T-helper 2 cell treated with Interferon-gamma antibody and Interleukin-4, amounts not matched to agents 5 μg/mL and 100 μg/mL, for 36 hours (primary cell): ENCODE measurements at places on chromosomes 16 and 17.
A peak's percentile ranks its signal among the peaks of the same experiment; 100 is the strongest.

- DNase-seq = peak; percentile 40
These were observed 11.0 kb downstream of the HEXIM2 start for GRCh38 chr17:45172541-45173286.

DNA sequence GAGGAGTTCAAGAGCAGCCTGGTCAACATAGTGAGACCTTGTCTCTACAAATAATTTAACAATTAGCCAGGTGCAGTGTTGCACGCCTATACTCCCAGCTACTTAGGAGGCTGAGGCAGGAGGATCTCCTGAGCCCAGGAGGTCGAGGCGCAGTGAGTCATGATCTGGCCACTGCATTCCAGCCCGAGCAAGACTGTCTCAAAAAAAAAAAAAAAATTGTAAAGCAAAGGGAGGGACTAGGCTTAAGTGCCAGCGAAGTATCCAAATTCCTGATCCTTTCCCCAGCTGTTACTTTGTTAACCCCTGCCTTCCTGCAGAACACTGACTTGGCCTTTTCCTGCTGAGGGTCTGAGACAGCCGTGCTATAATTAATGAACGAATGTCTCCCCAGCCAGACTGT, 2.7 kb downstream of the GDPD3 start:
- no peak for DNase-seq

GRCh38 chr16:1601489-1601888, 10.4 kb downstream of the IFT140 start:
- no peak for DNase-seq

GRCh38 chr17:76497979-76498875, 3.0 kb downstream of the RHBDF2 start:
- DNase-seq = no peak

DNA sequence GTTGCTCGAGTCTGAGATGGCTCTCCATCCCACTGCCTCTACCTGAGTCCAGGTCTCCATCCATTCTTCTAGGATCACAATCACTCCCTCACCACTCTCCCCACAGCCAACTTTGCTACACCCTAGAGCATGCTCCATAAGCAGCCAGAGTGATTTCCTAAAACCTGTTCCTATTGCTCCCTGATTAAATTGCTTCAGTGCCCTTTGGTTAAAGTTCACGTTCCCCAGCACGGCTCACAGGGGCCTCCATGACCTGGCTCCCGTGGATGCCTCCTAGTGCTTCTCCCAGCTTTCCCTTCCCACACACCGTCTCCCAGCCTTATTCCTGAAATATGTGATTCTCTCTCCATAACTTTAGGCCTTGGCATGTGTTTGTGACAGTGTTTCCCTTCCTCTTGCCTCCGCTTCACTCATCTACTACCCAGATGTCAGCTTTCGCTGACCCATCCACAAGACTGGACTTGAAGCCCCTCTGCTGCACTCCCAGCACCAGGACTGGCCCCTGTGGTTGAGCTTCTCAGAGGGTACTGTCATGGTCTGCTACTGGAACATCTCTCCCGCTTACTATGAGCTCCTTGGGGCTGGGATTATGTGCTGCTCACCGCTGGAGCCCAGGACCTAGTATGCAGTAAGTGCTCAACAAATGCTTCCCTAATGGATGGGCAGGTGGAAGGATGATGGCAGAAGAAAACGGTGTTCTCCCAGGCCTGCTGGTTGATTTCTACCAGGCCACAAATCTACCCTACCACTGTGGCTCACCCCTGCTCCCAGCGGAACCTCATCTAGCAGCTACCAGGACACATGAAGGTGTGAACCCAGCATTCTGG, 17.9 kb downstream of the MYO18A start:
- DNase-seq = no peak

GRCh38 chr17:9204637-9205329, 183.5 kb downstream of the NTN1 start:
- DNase-seq = no peak

DNA sequence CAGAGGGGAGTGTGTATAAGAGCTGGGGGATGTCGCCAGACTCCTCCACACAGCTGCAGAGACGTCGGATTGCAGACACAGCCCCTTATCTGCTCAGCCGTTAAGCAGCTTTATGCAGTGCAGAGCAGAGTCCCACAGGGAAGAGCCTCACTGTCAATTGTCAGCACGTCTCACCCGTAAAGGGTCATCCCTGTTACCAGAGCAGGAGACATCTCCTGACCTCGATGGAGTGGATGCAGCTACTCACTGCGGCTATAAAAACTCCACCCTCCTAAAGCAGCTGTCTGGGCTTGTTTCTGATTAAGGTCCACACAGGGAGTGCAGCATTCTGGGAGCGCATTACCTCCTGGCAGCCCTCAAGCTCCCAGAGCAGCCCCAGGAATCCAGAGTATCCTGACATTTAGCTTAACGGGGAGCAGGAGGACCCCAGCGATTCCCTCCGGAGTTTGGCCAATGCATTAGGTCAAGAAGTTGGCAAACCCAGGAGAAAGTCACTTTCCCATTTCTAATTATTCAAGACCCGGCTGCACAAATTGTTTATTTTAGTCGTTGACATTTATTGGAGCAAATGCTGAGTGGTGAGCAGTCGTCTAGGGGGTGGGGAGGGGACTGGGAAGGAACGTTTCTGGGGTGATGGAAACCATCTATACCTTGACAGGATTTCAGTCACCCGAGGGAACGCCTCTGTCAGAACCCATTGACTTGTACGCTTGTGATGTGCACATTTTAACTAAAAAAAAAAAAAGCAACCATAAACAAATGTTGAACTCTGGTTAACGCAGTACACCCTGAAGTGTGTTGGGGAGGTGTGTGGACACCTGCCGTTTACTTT, 100.0 kb upstream of the ZNF469 start:
- no peak for DNase-seq

DNA sequence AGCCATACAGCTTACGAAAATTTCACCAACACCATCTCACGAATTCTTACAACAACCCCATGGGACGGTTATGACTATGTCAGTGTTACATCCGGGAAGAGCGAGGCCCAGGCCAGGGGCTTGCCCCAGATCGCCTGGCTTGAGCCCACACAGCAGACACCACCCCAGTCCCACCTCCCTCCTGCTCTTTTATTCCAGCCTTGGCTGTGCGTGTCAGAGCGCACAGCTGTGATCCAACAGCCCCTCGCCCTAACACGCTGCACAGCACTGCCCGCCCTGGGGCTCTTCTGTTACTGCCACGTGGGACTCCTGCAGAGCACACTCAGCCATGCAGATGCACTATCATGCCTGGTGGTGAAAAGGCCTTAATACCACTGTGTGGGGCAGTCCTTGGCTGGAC, 127.9 kb downstream of the ENGASE start:
- no peak for DNase-seq

DNA sequence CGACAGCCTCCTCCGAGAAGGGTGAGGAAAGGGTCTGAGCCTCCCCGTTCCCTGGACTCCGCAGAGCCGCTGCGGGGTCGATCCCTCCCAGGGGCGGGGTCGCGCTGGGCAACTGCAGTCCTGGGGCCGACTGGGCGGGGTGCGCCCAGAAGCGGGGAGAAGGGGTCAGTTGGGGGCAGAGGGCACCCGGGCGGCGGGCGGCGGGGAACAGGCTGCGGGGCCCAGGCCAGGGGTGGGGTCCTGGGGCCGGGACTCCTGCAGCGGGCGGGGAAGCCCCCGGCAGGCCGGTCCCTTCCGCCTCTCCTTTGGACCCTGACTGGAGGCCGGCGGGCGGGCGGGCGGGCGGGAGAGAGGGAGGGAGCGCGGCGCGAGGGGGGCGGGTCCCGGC, 352 bp downstream of the GGNBP2 start:
- no peak for DNase-seq

GRCh38 chr16:88650749-88651275, at the start of gene CYBA:
CYBA (minus strand) TSS chr16:88651053; CDS start chr16:88651013, 40 bp downstream.
- peak; percentile 87 for DNase-seq

- DNase-seq = no peak
These were observed 1231.1 kb downstream of the CDH11 start for GRCh38 chr16:63890723-63891122.
